ENCODE measurements at places on chromosomes 2 and 18.
A peak's percentile ranks its signal among the peaks of the same experiment; 100 is the strongest.

GRCh38 chr2:99810225-99810624, 320.4 kb upstream of the REV1 start:
- DNase-seq = peak; percentile 25

DNA sequence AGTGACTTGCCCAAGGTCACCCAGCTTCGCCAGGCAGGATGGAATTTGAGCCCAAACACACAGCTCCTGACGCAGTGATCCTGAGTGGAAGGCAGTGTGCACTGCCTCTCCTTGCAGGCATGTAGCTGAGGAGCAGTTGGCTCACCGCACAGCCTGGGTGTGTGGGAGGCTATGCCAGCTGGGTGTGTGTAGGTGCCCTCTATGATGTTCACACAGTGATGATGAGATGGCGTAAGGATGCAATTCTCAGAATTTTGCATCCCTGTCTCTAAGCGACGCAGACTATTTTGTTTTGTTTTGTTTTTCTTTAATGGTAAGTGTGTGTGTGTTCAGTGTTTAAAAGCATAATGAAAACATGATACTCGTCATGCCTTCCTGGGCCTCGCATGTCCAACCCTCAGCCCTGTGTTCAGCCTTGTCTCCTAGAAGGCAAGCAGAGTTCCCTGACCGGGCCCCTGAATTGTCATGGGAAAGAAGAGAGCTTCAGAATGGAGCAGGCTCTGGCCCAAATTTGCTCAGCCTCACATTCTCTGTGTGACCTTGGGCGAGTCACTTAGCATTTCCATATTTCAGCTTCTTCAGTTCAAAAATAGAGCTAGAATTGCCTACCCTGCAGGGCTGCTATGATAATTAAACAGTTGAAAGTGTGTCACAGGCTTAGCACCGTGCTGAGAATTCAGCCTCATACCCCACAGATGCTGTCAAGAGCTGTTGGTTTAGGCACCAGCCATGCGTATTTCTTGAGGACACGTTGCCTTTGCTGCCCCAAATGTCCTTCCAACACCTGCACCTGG, 603.6 kb upstream of the RAB6C start:
- no peak for DNase-seq

GRCh38 chr18:73476031-73476430, 608.2 kb upstream of the NETO1 start:
- DNase-seq = no peak

GRCh38 chr2:211516537-211516936, 960.1 kb downstream of the CPS1 start:
- DNase-seq = no peak

DNA sequence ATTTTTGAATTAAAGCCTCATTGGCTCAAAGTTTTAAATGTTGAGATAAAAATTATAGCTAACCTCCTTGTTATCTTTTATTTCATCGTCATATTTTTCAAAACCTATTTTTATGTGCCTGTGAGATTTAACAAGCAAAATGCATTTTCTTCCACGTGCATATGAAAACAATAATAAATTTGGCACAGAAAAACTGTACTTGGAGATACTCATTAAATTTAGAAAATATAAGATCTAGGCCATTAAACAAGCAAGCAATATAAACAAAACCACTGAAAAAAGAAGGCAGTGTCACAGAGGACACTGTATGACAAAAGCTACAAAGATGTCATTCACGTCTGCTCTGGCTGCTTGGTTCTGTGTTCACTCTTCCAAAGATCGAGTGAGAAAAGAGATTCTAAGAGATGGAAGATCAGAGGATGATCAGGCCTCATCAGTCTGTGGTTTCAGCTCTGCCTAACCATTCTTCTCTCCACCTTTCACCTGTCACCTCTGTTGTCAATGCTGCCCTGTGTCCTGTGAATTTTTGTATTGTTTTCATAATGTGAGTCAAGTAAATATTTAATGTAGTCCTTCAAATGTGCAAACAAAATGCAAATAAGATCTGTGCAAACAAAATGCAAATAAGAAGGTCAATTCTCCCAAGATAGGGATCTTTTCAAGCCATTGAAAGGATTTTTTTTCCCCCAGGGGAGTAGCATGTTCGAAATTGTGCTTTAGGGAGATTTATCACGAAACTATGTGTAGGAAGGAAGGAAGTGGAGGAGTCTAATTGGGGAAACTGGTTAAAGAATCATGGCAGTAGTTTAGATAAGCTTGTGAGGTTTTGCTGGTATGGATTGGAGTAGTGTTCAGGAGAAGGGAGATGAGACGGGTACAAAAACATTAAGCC, 138.7 kb upstream of the RBMS1 start:
- peak; percentile 91 for DNase-seq

- DNase-seq = no peak
Measured at GRCh38 chr2:111186933-111187332, 66.2 kb downstream of the BCL2L11 start.

DNA sequence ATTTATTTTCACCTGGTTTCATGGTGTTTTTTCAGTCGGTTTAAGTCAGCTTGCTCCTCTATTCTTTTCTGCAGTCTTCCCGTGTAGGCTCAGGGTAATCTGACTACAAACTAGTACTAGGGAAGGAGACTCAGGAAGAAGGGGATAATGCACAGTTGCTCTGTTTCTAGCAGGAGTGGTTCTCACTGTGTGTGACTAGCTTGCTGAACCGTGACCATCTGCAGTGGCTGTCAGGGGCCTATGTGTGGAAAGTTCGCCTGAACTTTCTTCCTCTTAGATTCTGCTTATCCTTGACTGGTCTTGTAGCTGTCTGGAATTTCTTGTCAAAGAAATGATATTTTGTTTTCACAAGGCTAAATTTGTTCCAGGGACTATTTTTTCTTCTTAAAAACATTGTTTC, 46.3 kb upstream of the AQP4 start:
- peak; percentile 55 for DNase-seq

DNA sequence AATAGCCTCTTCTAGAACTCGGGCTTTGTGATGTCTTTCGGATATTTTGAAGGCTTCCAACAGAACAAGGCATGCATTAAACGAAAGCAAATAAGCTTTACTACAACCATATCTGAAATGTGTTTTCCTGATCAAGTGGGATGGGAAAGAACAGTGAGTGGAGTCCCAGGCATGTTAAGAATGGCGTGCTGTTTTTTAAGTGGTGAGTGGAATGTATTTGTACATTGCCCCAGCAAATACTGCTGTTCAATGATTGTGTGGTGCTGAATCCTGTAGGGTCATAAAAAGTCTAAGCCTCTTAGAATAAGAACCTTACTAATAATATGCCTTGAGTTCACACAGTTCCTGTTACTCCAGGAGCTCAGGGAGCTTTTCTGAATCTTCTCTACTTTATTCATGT, 52.5 kb downstream of the POMC start:
- no peak for DNase-seq

GRCh38 chr2:99481527-99481926, 8.3 kb downstream of the REV1 start:
- DNase-seq = no peak

- peak; percentile 80 for DNase-seq
Measured at GRCh38 chr2:181810823-181811695, 80.5 kb upstream of the ITPRID2 start.

- DNase-seq = no peak
Measured at GRCh38 chr2:14492920-14493503, 139.5 kb upstream of the LRATD1 start.

- no peak for DNase-seq
Measured at GRCh38 chr18:12597760-12598159, 60.1 kb downstream of the SPIRE1 start.

- no peak for DNase-seq
Measured at GRCh38 chr2:96256611-96257113, 9.1 kb downstream of the TMEM127 start.

DNA sequence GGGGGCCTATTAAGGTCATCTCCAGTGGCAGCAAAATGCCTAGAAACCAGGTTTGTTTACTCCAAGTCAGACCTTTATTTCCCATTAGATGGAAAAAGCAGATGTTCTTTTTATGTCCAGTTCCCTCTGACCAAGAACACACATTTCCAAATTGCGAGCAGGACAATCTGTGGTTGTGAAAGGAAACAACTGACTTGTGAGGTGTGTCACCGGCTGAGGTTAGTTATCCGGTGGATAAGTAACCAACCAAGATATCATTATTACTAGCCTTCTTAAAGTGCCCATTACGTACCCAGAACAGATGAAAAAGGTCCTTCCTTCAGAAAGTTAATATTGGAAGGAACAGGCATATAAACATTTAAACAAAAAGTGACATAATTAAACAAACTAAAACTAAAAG, 112.9 kb downstream of the THADA start:
- no peak for DNase-seq

- DNase-seq = no peak
Measured at GRCh38 chr18:22848615-22849014, 84.5 kb upstream of the RBBP8 start.

- DNase-seq = no peak
Measured at GRCh38 chr18:79639072-79639829, 40.4 kb upstream of the CTDP1 start.

DNA sequence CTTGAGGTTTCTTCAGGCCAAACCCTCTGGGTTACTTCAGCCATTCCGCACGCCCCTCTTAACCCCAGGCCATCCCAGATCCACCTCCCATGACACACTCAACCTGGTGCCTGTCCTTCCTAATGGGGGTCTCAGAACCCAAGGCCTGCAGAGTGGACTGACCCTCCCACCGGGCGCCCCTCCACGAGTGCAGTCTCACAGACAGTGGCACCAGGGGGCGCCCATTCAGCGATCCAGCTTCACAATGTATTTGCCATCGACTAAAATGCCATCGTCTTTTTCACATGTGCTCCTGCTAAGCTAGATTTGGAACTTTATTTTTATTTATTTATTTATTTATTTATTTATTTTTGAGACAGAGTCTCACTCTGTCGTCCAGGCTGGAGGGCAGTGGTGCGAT, 38.5 kb downstream of the INPP5D start:
- DNase-seq = no peak

- DNase-seq = peak; percentile 32
Measured at GRCh38 chr2:8882094-8882493, 44.7 kb upstream of the KIDINS220 start.

DNA sequence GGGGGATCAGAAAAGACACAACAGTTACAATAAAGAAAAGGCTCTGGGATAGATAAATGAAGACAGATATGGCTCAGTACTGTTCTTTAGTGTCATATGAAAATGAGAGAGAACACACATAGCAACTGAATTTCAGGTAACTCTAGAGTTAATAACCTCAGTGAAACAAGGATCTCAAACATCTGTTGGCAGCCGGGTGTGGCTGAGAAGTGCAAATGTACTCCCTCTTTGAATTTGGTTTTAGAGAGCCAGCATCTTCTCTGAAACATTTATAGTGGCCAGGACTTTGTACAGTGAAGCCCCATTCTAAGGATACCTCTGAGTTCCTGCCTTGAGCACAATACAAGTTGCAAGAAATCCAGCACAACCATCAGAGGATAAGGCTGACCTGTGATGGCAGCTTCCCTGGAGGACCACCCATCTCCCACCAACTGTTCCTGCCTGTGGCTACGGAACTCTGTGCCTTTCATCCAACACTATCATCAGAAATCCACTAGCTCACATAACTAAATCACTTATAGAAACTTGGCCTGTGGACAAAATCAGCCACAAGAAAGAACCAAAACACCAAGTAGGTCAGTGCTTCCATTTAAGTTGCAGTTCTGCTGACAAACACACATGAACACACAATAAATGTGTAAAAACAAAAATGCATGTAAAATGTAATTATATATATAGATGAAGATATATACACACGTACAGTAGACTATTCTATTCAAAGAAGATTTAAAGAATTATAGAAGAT, 37.3 kb upstream of the PEX13 start:
- DNase-seq = no peak

- no peak for DNase-seq
Measured at GRCh38 chr2:62596061-62596921, 90.3 kb upstream of the TMEM17 start.
